CD4-positive, alpha-beta T cell treated with Interleukin-12 subunit alpha and Interleukin-12 subunit beta, for 1 hour (primary cell): ENCODE measurements at places on chromosomes 4 and X.
A peak's percentile ranks its signal among the peaks of the same experiment; 100 is the strongest.

DNA sequence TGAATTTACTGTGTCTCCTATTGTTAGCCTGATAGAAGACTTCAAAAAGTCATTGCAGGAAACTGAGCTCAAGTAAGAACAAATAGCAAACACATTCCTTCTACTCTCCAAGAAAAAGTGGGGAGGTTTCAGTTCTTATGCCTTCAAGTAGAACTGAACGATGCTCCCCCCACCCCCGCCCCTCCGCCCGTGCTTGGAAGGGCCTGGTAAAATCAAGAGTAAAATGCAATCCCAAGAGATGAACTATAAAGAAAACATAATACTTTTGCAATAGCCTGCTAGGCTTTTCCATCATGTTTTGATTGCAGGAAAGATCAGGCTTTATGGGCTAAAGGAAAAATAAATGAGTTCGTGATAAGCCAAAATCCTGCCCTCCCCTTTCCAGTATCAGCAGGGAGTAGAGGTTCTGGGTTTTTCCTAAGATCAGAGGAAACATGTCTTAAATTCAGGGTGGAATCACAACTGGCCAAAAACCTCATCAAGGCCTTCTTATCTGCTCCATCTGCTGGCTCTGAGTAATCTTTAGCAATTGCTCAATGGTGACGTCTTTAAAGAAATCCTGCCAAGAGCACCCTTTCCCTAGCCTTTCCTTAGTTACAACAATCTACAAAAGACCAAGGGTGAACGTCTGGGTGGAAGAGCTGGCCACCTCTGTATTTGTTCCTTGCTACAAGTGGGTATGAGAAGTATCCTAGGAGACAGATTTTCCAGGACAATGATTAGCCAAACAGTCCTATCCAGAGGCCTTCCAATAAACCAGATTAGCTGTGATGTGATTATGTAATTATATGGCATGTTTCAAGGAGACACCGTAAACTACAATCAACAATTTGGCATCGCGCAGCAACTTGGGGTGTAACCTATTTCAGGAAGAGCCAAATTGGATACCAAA lies 66.3 kb upstream of the FAM9C start:
- no peak for DNase-seq

GRCh38 chr4:4542774-4543485 lies 1.1 kb upstream of the STX18 start:
- DNase-seq = no peak

DNA sequence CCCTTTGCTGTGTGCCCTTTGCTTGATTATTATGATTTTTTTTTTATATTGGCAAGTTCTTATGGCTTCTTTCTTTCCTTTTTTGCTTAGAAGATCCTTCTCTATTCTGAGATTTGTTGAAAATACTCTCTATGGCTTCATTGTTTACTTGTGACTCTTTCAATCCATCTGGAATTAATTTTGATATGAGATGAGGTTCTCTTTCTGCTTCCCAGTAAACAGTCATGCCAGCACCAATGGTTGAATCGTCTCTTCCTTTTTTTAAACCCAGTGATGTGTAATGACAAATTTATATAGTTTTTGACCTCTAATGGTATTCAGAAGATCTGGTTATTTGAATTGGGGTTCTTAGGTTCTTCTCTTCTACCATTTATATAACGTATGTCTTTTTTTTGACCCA lies 121.8 kb downstream of the ARHGAP10 start:
- no peak for DNase-seq

- DNase-seq = no peak
Observed at GRCh38 chr4:183757060-183757459, 98.0 kb downstream of the TRAPPC11 start.

DNA sequence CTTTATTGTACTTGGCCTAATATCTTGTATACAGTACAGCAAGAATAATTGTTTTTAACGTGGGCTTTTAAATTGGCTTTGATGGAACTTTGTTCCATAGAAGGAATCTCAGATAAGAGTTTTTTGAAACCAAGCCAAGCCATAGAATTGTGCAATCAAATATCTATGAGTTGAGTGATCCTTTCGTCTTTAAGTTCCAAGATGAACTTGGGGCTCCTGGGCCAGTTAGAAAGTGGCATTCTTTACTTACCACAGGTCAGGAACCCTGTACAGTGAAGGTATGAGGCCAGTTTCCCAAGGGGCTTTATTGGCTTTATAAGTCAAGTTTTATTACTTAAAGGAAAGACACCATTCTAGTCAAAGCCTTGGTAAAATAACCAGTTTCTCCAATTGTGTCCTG lies 2104.2 kb downstream of the PCDH7 start:
- DNase-seq = no peak

DNA sequence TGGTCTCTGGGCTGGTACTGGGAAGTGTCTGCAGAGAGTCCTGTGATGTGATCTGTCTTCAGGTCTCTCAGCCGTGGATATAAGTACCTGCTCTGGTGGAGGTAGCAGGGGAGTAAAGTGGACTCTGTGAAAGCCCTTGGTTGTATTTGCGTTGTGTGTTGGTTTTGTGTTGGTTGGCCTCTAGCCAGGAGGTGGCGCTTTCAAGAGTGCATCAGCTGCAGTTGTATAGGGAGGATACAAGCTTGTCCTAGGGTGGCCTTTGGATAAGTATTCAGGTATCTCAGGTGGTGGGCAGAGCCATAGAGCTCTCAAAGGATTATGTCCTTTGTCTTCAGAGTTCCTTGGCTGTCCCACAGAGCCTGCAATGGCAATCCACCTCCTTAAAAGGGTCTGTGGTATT lies 111.6 kb downstream of the MAGEB17 start:
- DNase-seq = no peak

DNA sequence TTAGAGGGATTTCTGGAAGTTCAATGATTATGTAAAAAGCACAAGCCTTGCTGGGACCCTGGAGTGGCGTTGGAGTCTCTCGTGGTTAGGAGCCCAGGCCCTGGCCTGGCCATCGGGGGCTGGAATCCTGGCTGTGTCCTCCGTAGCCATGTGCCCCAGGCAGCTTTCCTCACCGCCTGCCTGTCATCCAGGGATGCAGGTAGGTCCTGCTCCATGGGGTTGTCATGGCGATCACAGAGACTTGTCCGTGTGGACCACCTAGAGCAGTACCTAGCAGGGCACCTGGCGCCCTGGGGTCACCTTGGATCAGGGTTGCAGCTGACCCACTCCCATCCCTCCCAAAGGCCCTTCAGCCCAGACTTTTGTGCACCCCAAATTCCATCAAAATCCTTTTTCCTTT lies 30.2 kb upstream of the WFS1 start:
- no peak for DNase-seq

GRCh38 chr4:1104647-1105046 lies 8.7 kb downstream of the RNF212 start:
- no peak for DNase-seq

DNA sequence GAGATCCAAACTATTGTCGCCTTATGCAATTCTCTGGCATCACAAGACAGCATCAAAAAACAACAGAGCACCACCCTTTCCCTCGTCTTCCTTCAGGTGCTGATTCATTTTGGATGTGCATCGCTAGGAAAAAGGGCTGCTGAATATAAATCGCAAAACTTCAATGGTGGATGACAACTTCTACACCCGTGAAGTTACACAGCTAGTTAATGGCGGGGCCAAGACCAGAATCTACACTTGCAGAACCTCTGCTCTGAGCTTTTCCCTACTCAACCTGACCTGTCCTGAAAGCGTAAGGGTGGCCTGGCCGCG lies 674 bp downstream of the GNPDA2 start:
- no peak for DNase-seq

DNA sequence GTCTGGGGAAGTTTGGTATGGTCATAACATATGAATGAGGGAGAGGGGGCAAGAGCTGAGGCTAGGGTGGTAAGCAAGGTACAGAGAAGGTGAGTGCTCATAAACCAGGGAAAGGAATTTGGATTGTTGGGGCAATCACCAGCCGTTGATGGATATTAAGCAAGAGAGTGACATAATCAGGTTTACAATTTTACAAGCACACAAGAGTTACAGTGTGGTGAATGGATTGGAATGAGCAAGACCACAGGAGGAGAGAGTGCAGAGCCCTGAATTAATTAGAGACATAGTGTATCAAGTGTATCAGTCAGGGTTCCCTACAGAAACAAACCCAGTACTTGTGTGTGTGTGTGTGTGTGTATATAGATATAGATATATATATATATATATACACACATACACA lies 18.7 kb upstream of the FMR1NB start:
- no peak for DNase-seq

- peak; percentile 24 for DNase-seq
Observed at GRCh38 chr4:15233626-15234025, 194.2 kb upstream of the C1QTNF7 start.

- DNase-seq = no peak
Observed at GRCh38 chrX:39465906-39466305, 631.9 kb downstream of the BCOR start.

- no peak for DNase-seq
Observed at GRCh38 chr4:74292111-74292870, 16.0 kb upstream of the EPGN start.

DNA sequence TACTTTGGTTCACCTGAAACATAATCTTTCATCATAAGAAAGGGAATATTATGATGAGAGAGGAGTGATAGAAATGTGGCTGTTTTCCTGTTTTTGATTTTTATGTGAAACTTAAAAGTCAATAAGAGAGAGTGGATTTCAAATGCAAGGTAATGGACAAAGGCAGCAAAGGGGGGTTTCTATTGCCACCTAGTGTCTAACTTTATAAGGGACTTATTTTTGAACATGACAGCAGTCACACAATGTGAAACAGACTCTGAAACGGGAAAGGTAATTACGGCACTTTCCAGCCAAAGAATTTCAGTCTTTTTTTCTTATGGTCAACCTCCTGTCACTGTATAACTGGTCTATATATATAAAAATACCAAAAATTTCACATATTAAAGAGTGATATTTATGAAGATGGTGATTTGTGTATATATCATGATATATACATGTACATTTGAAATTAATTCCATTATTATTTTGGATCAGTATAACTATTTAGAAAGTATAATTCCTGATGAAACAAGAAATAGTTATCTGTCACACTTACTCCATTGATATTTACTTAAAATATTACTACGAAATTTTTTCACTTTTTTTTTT lies 127.1 kb downstream of the FBXO8 start:
- DNase-seq = peak; percentile 24

- DNase-seq = no peak
Observed at GRCh38 chrX:16212436-16212835, 45.2 kb downstream of the MAGEB17 start.

GRCh38 chr4:183408796-183409195 lies 35.6 kb upstream of the CDKN2AIP start:
- DNase-seq = no peak

DNA sequence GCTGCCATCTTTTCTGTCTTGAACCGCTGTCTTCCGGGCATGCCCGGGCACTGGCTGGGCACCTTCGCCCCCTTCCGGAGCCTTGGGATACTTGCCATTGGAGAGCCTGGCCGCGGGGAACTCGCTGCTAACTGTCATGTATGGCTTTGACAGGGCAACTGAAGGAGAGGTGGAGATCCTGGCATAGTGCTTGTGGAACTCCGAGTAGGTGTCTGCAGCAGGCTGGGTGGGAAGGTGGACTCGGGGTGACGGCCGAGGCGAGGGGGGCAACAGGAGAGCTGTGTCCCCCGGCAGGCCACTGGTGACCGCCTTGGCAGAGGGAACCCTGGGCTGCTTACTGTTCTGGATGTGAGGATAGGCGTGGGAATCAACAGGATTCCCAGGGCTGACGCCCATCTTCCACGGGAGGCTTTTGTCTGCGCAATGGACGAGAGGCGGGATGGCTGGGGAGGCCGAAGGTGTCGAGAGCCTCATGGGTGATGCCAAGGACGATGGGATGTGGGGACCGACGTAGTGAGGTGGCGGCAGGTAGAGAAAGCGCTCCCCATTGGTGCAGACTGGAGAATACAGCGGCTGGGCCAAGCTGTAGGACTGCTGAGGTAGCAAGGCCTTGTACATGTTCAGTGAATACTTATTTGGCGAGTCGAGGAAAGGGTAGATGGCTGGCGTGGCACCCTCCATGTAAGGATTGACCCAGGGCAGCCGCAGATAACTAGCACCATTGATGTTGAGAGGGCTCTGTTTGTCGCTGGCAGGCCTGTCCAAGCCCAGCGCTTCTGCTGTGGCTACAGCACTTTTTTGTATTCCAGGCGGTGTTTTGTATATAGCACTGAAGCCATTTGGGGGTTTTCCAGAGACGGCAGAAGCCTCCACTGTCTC lies 23.4 kb downstream of the BCOR start:
- DNase-seq = no peak

GRCh38 chrX:39377157-39377556 lies 575.9 kb downstream of the MID1IP1 start:
- no peak for DNase-seq

DNA sequence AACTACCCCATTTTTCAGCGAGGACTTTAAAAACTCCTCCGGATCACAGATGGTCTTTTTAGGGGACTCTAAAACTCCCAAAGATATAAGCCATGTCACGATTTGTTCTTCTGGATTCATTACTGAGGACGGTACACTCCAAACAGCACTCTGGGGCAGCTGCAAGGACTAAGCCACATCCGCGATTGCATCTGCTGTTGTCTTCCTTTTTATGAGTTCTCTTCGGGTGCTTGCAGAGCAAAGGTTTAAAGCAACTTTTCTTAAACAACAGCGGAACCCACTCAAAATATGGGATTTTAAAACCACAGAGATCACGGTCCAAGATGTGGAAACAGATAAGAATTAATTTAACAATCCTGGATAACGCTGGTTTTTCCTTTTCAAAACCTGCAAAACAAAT lies at the start of gene ARHGEF6:
Gene ARHGEF6, minus strand, starts transcription at position 170 of the 400 bp plus-strand sequence. Its CDS starts 50 bp downstream, at position 120.
- DNase-seq = peak; percentile 47
